ENCODE measurements at places on chromosomes 6 and 20.

- DNase-seq: no peak
These were observed 160.7 kb downstream of the MTHFD1L start for GRCh38 chr6:151026041-151026663.

DNA sequence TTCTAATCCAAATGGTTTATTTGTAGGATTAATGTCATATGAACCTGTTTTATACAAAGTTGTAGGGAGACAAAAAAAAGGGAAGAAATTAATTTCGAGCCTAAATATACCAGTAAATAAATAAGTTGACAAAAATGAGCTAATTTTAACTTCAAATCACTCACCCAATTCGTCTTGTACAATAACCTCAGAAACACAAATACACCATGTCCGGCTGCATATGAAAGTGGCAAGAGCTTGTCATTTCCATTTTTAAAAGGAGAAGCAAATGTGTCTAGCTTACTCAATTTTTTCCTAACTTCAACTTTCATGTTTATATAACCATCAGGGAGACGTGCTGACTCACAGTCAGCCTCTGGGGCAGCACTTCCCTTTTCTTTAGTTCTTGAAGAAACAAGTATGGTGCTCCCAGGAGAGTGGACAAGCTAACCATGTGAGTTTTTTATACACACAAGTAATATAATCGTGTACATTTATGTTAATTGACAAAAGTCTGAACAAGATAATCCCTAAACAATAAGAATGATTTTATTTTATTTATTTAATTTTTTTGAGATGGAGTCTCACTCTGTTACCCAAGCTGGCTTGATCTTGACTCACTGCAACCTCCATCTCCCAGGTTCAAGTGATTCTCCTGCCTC, 55.5 kb upstream of the SGK1 start:
- DNase-seq: no peak

GRCh38 chr20:56925831-56926170, 296.7 kb downstream of the TFAP2C start:
- DNase-seq: no peak

DNA sequence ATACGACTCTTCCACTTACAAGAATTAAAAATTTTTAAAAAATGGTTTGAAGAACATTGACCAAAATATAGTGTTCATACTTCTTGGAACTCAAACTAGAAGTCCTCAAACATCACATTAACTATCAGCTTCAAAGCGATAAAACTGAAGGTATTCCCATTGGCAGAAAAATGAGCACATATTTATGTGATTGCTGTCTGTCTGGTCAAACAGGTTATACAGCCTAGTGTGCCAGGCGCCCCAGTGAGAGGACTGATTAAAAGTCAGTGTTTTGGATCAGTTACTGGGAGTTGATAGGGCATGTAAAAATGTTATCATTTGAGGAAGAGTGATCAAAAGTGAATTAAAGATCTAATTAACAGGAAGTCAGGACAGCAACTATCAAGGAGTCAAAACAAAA, 738.8 kb downstream of the HDGFL1 start:
- DNase-seq: no peak

GRCh38 chr6:117143647-117144046, 121.7 kb upstream of the VGLL2 start:
- no peak for DNase-seq

GRCh38 chr20:44131704-44132103, 55.3 kb downstream of the JPH2 start:
- no peak for DNase-seq

DNA sequence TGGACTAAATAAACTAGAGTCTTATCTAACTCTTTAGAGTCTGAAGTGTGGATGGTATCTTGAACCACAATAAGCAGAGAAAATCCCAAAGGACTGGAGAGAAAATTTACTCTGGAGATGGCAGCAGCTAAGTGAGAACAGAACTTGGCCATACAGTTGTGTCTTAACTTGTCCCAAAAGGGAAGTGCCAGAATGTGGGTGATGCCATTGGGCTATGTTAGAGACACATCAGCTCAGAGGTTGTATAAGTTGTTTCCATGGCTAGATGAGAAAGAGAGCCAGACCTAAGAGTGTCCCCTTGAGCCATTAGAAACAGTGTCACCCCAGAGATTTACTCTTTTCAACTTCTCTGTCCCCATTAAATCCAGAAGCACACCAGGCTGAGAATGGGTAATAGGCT, 36.2 kb downstream of the FOXO3 start:
- no peak for DNase-seq

GRCh38 chr20:43198607-43199006, 8.9 kb upstream of the PTPRT start:
- DNase-seq: no peak

- no peak for DNase-seq
These were observed 53.6 kb downstream of the JPH2 start for GRCh38 chr20:44133424-44133823.

DNA sequence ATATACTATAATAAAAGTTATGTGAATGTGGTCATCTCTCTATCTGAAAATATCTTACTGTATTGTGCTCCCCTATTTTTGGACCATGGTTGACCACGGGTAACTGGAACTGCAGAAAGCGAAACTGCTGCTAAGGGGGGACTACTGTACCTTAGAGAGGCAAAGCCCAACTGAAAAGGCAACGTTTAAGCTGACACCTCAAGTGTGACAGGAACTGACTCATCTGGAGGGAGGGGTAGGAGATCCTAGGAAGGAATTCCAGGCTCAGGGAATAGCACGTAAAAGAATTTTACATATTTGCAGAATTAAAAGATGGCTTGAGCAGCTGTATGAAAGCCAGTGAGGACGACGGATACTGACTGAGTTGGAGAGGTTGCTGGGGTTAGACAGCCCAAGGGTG, 34.8 kb downstream of the ELOVL2 start:
- no peak for DNase-seq

DNA sequence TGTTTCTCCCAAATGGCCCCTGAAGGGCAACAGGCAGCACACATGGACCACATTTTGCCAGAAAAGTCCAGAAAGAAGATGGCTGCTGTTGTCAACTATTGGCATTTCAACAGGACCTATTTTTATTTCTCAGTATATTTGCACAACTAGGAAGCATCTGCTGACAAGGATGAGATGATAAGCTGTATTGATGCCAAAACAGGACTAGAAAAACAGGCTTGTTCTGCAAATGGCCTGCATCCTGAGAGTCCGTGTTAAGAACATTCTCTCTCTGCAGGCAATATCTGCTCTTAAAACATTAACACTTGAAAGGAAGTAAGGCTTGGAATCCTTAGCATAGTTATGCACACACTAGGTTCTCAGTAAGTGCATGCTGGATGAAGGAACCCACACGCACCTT, 283.7 kb downstream of the ESR1 start:
- DNase-seq: no peak

GRCh38 chr6:7784706-7785105, 58.8 kb downstream of the BMP6 start:
- DNase-seq: no peak

DNA sequence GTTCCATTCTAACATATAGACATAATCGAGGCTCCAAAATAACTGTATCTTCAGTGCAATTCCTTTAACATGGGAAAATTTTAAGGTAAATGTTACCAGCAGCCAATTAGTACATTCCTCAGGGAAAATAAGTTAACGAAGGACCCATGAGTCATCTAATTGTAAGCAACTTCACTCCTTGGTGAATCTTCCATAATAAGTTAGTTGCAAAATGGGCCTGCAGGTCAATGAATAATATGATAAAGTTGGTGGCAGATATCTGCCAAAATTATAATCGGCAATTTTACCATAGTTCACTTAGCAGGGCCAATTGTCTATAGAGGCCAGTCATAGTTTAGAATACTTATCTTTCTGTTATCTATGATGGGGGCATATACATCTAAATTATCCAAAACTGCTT, 42.3 kb downstream of the QRSL1 start:
- DNase-seq: no peak

GRCh38 chr6:142306736-142307135, 4.9 kb downstream of the ADGRG6 start:
- DNase-seq: no peak

GRCh38 chr20:45945678-45946148, 11.2 kb downstream of the PCIF1 start:
- DNase-seq: no peak

DNA sequence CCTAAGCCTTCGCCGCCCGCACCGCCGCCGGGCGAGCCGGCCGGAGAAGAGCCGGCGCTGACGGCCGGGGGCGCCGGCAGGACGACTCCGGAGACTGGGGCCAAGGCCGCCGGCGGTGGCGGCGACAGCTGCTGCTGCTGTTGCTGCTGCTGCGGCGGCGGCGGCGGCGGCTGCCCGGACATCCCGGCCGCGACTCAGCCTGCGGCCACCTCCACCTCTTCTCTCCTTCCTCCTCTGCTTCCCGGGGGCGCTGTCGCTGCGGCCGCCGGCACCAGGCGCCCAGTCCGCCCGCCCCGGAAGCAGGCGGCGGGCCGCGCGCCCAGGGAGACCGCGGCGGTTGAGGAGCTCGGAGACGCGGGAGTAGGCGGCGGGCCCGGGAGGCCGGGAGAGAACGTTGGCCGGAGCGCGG, 307 bp downstream of the RANBP9 start:
- no peak for DNase-seq

DNA sequence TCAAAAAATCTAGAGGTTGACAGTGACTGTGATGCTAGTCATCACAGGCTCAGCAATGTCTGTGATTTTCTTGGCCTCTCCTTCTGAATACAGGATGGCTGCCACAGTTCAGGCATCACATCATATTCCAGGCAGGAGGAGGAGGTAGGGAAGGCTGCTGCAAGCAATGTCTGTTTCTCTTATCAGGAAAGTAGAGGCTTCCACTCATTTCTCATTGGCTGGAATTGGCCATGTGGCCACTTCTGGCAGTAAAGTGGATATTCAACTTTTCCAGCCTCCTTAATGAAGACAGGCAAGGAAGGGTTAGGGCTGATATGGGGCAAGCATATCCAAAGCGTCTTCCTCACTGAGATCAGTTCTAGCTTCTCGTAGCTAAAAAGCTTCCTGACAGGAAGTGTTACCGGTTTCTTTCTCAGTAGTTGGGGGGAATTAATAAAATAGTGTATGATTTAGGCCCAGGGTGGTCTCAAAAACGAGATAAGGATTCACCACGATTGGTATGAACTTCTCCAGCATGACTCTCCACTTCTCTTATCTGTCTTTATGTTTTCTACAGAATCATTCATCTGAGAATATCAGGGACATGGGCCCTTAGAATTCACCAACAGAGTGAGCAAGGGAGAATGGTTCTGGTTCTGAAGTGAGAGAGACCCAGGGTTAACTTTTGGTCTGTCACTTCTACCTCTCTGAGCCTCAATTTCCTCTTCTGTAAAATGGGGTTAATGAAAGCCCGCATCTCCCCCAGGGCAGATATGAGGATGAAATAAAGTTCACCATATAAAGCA, 32.7 kb upstream of the PSMF1 start:
- no peak for DNase-seq

GRCh38 chr6:71091167-71091566, 134.3 kb upstream of the B3GAT2 start:
- DNase-seq: no peak

DNA sequence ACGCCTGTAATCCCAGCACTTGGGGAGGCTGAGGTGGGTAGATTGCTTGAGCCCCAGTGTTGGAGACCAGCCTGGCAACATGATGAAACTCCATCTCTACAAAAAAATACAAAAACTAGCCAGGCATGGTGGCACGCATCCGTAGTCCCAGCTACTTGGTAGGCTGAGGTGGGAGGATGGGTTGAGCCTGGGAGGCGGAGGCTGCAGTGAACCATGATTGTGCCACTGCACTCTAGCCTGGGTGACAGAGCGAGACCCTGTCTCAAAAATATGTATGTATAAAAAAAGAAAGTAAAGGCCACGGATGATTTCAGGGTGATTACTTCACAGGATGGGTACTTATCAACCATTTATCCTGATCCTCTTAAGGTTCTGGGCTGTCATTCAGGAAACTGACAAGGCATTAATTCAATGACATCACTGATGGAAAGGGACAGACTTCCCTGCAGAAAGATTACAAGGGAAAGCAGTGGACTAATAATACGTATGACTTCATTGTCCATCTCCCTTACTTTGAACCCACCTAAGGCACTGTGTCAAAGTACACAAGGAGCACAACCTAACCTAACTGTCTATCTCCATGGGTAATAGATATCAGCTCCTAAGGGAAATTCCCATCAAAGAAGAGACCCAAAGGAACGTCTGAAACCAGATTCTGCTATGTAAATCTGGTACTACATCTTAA, 61.2 kb downstream of the ZMYND8 start:
- no peak for DNase-seq

DNA sequence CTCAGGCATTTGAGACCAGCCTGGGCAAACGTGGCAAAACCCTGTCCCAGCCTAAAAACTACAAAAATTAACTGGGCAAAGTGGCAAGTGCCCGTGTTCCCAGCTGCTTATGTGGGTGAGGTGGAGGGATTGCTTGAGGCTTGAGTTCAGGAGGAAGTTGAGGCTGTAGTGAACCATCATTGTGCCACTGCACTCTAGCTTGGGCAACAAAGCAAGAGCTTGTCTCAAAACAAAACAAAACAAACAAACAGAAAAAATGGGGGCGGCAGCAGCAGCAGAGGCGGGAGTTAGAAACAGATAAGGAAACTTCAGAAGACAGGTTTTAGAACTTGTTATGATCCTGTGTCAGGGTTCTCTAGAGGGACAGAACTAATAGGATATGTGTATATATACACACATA, 49.0 kb downstream of the SCAF8 start:
- DNase-seq: no peak

- DNase-seq: no peak
These were observed 305.6 kb downstream of the CDH4 start for GRCh38 chr20:61557621-61558020.

DNA sequence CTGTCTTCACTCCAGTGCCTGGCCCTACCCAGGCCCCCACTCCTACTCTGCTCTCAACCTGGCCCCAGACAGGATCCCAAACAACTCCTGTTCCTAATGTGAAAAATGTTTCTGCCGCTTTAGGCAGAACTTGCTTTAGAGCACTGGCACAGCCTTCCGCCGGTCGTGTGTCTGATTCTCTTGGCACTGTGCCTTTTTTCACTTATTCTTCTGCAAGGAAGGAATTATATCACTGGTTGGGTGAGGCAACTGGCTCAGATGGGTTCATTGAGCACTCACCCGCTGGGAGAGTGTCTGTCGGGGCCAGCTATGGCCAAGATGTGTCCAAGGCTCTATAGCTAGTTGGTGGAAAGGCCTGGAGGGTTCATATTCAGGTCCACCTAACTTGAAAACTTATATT, 33.6 kb upstream of the HLA-A start:
- DNase-seq: no peak

DNA sequence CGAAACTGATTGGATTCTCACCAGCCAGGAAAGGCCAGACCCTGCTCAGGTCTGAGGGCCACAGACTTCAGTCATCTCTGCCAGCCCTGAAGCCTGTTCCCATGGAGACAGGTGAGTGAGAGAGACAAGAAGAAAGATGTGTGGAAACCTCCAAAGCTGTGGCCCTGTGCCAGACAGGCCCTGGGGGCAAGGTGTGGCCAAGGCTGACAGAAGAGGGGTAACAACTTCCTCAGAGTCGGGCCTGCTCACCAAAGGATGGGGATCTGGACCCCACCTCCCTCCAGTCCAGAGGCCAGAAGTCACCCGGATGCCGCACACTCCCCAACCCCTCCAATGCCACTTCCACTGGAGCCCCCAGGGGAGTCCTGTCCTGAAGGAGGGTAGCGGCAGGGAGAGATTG, 73.6 kb downstream of the MDGA1 start:
- DNase-seq: no peak

Measured in activated effector memory CD4-positive, alpha-beta T cell treated with Interleukin-2 at 50 U/mL for 16 hours (primary cell).